ENCODE measurements at places on chromosomes 2 and 18.
A peak's percentile ranks its signal among the peaks of the same experiment; 100 is the strongest.

GRCh38 chr18:65527879-65528633 is 222.8 kb upstream of the CDH7 start:
- DNase-seq: no peak

- DNase-seq: peak; percentile 45
Observed at GRCh38 chr18:74499633-74500032, 3.5 kb downstream of the CNDP2 start.

- no peak for DNase-seq
Observed at GRCh38 chr18:39835303-39836030, 2119.6 kb upstream of the PIK3C3 start.

GRCh38 chr18:32048507-32049091 is 30.0 kb downstream of the RNF125 start:
- DNase-seq: peak; percentile 33

DNA sequence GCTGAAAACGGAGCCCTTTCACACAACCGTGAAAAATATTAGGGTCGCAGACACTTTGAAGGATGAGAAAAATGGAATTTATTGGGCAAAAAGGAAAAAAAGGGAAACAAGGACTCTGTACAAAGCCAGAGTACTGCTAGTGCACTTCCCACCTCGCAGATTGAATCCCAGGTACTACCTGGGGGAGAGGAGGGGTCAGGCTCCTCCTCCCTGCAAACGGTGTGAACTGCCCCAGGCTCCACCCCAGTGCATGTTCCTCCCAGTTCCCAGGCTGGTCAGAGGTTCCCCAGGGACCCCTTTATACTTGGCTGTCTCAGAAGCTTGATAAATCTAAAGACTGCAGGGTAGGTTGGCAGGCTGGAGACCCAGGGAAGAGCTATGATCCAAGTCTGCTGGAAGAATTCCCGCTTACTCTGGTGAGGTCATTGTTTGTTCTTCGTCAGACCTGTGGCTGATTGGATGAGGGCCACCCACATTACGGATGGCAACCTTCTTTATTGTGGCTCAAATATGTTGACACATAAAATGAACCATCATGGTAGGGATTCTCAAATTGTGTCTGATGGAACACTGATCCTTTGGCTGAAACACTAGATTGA is 290.4 kb upstream of the POU3F3 start:
- no peak for DNase-seq

DNA sequence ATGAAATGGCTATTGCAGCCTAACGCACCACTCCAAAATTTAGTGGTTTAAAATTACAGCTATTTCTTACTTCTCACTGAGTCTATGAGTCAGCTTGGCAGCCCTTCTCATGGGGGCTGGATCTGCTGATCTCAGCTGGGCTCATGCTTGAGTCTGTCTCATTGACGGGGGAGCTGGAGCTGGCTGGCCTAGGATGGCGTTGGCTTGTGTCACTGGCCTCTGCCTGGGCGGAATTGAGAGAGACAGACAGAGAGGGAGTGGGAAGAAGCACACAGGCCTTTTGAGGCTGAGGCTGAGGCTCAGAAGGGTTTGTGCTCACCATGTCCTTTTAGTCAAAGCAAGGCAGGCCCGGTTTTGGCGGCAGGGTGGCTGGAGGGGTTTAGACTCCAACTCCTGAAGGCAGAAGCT is 412.1 kb upstream of the MYT1L start:
- no peak for DNase-seq

GRCh38 chr2:126899616-126900185 is 1.0 kb downstream of the TEX51 start:
- DNase-seq: no peak

GRCh38 chr2:200523158-200523557 is 2.8 kb upstream of the SGO2 start:
- no peak for DNase-seq

Data from activated CD4-positive, alpha-beta T cell treated with anti-CD3 and anti-CD28 coated beads, Interleukin-2, amount 50 U/mL, for 48 hours (primary cell).